ENCODE measurements at places on chromosomes 3 and 15.

DNA sequence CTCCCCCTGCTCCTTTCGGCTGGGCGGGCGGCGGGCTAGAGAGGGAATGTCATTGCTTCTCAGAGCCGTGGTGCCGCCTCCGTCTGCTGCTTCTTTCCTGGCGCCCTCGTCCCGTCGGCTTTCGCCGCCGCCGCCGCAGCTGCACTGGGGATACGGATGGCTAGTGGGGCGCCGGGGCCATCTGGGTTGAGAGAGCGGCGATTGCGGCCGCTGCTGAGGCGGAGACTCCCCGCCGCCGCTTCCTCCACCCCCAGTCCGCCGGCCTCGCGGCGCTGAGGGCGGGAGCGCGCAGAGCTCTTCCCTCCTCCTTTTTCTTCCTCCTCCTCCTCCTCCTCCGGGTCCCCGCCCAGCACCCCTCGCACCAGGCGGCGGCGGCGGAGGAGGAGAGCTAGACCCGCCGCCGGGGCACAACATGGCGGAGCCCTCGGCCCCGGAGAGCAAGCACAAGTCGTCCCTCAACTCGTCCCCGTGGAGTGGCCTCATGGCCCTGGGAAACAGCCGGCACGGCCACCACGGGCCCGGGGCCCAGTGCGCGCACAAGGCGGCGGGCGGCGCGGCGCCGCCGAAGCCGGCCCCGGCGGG lies at the start of gene STT3B:
TSS of gene STT3B (plus strand) at position 339 of the 582 bp plus-strand sequence. CDS start at position 413, 74 bp downstream.
- peak; percentile 82 for DNase-seq

DNA sequence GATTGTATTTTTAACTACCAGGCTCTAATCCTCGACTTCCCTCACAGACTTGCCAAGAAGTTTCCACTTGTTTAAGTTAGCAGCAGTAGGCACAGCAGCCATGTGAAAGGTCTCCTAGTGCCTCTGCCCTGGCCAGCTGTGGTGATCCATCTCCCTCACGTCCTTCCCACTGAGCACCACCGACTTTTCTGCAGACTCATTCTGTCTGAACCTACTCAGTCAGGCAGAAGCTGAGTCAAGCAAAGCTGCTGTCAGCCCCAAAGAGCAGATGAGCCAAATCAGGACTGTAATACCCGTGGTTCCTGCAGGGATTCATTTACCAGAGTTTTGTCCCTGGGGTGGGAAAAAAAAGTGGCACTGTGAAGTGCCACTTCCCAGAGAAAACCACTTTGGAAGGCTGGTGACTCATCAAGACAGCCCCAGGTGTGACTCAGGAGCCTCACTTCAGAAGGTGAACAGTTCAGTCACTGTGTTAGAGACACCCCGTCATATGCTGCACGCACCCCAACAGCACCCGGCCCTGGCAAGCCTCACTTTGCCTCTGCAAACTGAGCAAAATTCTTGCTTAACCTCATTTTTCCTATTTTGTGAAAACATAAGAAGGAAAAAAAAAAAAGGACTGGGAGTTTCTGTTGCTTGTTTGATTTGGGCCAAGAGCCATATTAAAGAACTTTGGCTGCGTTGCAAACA lies 76.0 kb downstream of the WWTR1 start:
- no peak for DNase-seq

DNA sequence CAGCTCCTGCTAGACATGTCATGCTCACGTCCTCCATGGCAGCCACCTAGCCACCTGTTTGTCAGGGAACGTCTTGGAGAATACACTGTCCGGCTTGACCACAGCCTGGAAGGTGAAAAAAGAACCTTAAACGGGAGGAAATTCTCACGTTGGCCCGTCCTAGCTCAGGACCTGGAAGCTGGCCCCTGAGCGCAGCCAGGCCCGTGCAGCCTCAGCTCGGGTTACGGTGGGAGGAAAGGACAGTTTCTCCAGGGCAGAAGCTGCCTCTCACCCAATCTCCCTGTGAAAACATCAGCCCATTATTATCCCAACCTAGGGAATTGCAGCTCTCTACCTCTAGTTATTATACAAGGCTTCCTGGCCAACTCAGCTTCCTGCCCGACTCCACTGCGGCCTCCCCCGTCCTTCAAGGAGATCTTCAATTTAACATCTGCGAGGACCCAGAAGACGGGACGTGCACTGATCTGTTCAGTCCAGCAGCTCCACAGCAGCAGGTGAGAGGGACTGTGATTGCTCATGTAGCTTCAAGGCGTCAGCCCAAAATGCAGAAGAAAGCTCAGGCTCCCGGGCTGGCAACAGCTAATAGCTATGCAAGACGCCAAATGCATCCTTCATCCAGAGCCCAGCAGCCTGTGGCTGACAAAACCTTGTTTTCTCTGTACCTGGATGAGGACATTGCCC lies 84.7 kb downstream of the ADAMTS17 start:
- DNase-seq: no peak

GRCh38 chr3:126798521-126798920 lies 94.5 kb downstream of the CHCHD6 start:
- peak; percentile 5 for DNase-seq

DNA sequence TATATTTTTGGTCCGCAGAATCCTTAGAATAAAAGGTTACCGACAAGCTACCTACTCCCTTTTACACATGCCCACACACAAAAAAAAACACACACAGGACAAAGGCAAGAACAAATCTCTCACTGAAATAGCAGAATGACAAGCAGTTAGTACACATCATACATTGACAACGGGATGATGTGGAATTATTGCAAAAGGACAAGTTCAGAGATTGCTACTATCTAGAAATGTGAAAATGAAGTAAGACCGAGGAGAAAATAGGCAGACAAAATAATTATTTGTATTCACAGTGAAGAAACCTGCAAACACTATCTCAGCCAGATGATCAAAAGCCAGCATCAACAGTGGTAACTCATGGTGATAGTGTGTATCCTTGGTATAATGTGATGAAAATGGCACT lies 112.2 kb upstream of the C3orf80 start:
- no peak for DNase-seq
